ENCODE measurements at places on chromosomes 6 and 20. TPM values are rescaled to one million over a fixed set of nuclear protein-coding genes. Genes with fewer than 3 reads are reported as not detected.

GRCh38 chr6:148521586-148521985 lies 178.9 kb downstream of the SASH1 start:
- no peak for DNase-seq

- DNase-seq: no peak
These were observed 55.8 kb downstream of the LYRM2 start for GRCh38 chr6:89582669-89583325.

The IMPG1 gene
- polyA plus RNA-seq: 0.29 TPM

DNA sequence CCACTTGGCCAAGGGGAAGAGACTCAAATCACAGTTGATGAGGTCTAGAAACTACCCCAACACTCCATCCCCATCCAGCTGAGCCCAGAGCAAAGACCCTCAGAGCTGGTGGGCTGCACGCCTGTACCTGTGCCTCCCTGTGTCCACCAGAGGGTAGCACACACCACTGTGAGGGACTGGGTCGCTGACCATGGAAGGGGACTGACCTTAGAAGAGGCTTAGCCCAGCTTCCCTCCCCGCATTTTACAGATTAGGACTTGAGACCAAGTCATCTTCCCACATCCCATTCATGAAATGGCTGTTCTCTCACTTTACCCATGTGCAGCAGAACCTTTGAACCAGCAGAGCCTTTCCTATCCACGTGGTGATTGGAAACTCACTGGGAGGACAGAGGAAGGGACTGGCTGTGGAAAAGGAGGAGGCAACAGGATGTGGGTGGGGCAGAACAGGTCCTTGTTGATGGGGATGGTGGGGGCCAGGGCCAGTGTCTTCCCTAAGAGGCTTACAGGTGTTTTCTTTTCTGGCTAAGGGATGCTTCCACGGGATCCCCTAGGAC lies 44.3 kb downstream of the CPXM1 start:
- peak; percentile 38 for DNase-seq

DNA sequence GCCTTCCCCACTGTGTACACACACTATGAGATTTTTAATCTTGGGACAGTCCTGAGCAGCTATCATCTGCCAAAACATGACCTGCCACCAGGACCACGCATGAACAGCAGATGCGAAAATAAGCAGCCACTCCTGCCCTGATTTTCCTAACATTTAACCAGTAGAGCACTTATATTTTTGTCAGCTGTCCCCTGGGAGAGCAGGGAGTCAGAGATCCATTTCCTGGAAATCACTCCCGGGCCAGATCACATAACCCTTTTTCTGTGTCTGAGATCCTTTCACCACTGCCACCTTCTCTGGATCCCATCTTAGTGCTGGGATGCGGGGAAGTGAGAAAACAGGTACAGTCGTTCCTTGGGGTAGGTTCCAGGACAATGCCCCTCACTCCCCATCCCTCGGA lies 5.7 kb downstream of the SDCBP2 start:
- peak; percentile 32 for DNase-seq

- peak; percentile 82 for DNase-seq
These were observed 1.9 kb downstream of the PLCB1 start for GRCh38 chr20:8133851-8134451.

GRCh38 chr6:37085198-37085597 lies 79.7 kb downstream of the FGD2 start:
- no peak for DNase-seq

- DNase-seq: peak; percentile 75
These were observed 474 bp downstream of the CEBPB start for GRCh38 chr20:50191065-50191543.

GRCh38 chr6:125198398-125198937 lies 44.9 kb downstream of the TPD52L1 start:
- DNase-seq: peak; percentile 75

All from muscle of leg (tissue), 16 donors.